Kidney epithelial cell (primary cell): ENCODE measurements at places on chromosomes 16 and 17. TPM values are rescaled to one million over a fixed set of nuclear protein-coding genes. Genes with fewer than 3 reads are reported as not detected.

- no peak for DNase-seq
These were observed 564.5 kb downstream of the CDH8 start for GRCh38 chr16:61471737-61472136.

The ZNF18 gene
- total RNA-seq: 7.5 and 10.4 TPM in 2 replicates

The SDK2 gene
- 1.2 and 1.6 TPM in 2 replicates for total RNA-seq

DNA sequence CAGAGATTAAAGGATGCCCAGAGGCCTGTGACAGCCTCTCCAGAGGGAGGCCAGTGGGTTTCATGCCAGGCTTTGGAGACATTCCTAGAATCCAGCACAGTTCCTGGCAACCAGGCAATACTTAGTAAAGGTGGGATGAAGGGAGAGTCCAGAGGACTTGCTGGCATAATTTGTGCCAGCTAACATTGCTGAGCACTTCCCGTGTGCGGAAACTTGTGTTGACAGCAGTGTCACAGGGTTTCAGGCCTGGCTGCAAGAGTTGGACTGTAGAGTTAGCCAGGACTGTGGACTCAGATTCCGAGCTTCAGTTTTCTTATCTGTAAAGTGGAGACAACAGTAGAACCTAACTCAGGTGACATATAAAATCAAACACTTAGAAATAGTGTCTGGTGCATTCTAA, 141.7 kb downstream of the SALL1 start:
- no peak for DNase-seq

The PPL gene
- total RNA-seq: 25.5 and 26.5 TPM in 2 replicates

DNA sequence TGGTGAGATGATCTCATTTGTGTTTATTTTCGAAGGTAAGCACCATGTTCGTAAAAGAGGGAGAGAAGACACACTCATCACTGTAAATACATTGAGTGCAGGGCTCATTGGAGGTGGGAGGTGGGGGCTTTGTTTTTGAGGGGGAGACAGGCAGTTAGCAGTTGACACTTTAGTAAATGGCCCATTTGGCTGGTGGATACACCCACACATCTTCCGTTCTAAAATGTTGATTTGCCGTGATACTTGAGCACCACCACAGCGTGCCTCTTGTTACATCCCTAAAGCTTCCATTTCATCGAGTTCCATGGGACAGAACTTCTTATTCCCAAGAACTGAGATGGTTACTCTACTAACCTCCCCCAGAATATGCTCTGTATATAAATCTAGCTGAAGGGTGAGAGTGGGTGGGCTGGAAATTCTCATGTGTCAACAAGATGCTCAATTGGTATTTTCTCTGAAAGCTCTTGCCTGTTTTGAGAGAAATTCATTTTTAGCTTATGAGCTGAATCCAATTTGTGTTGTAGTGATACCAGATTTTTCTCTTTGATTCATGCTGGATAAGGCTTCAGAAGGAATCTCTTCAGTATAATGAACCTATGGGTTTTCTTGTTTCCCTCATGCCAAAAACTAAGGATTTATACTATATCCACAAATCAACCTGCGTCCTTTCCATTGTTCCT, 314.3 kb downstream of the RBFOX1 start:
- DNase-seq: no peak

DNA sequence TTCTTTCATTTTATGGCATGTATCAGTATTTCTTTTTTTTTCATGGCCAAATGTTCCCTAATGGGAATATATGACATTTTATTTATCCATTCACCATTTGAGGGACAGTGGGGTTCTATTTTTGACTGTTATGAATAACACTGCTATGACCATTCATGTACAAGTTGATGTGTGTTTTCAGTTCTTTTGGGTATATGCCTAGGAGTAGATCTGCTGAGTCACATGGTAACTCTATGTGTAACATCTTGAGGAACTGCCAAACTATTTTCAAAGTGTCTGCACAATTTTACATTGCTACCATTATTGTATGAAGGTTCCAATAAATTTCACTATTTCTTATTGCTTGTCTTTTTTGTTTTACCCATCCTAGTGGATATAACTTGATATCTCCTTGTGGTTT, 223.0 kb downstream of the TANC2 start:
- DNase-seq: no peak

The PRRT2 gene
- total RNA-seq: 0.27 and 0.29 TPM in 2 replicates

- DNase-seq: no peak
These were observed 9.4 kb downstream of the C17orf100 start for GRCh38 chr17:6660805-6661463.

- DNase-seq: no peak
These were observed 296.6 kb upstream of the MYOCD start for GRCh38 chr17:12369065-12369464.

The WSCD1 gene
- 21.4 and 23.5 TPM in 2 replicates for total RNA-seq

The LUC7L gene
- 61.8 and 109 TPM in 2 replicates for total RNA-seq

DNA sequence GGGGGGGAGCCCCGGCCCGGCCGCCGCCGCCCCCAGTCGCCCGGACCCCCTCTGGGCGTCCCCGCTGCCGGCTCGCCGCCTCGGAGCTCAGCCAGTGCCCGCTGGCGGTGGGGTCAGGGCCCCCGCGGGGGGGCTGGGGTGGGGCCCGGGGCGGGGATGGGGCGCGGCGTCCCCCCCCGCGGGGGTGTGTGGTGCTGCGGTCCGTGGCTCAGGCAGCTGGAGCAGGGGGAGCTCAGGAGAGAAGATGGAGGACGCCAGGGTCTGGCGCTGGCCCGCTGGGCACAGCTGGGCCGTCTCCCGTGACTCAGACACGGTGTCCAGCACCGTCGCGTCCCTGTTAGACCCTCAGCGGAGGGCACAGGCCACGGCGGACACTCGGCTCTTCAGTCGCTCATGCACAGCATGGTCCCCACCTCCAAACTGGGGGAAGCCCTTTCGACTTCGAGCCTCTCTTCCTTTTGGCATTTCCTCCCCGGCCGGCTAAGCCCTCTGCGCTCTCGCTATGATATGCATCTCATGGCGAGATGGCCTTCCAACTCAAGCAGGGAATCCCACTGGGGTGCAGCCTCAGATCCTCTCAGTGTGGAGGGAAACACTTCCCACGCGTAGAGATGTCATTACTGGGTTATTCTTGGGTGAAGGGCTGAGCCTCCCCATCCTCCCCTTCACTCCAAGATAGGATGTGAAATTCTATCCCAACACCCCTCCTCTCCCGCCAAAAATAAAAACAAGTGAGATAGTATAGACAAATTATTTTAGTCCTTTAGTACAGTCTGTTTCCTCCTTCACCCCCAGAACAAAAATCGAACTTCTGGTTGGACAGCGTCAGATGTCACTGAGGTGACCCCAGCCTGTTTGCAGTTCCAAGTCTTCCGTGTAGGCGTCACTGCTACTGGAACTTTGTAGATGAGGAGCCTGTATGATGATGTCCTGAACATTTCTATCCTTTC, 522 bp upstream of the VEZF1 start:
- no peak for DNase-seq

The ABCC6 gene
- total RNA-seq: 1.4 and 1.5 TPM in 2 replicates

GRCh38 chr16:68064791-68065365, 20.3 kb upstream of the NFATC3 start:
- no peak for DNase-seq

The ADAMTS18 gene
- 0.75 and 2.0 TPM in 2 replicates for total RNA-seq

- DNase-seq: no peak
These were observed 12.9 kb downstream of the GJD3 start for GRCh38 chr17:40351359-40352236.

- no peak for DNase-seq
These were observed 12.0 kb upstream of the HAPSTR1 start for GRCh38 chr16:9079430-9079812.

The LPO gene
- 0.17 and 0.48 TPM in 2 replicates for total RNA-seq

The FOXO3B gene
- total RNA-seq: 18.2 and 18.6 TPM in 2 replicates

The C1QL1 gene
- 0.08 TPM in 1 of 2 replicates, not detected in the other for total RNA-seq

DNA sequence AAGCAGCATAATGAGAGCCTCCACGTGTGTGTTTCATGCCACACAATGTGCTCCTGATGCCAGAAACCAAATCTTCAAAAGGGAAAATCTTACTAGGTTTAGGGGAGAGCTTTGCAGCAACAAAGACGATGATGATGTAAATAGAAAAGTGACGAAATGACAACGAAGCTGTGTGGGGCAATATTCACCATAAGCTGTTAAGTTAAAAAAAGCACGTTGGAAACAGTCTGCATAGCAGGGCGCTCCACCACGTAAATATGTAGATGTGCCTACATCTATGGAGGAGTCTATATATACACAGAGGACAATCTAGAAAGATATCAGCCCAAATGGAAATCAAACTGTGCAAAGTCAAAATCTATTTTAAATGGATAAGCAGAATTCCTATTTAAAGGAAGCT, 61.0 kb downstream of the RPH3AL start:
- no peak for DNase-seq
